B cell (primary cell): ENCODE measurements at places on chromosomes 1 and 21.

GRCh38 chr21:36350282-36350910 lies 30.4 kb downstream of the MORC3 start:
- no peak for DNase-seq

GRCh38 chr1:170978371-170978910 lies 43.1 kb downstream of the MROH9 start:
- no peak for DNase-seq

DNA sequence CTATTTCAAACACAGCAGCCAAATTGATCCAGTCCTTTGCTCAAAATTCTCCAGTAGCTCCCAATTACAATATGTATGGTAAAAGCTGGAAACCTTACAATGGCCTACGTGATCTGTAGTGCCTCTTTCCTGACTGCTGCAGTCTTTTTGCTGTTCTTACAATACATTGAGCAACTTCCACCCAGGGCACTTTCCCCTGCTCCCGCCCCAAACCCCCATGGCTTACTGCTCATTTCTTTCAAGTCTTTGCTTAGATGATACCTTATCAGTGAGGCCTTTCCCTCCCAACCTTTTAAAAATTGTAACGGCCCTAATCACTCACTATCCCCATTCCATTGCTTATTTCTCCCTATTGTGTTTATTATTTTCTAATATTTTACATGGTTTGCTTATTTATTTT lies 43.9 kb upstream of the APOBEC4 start:
- no peak for DNase-seq

DNA sequence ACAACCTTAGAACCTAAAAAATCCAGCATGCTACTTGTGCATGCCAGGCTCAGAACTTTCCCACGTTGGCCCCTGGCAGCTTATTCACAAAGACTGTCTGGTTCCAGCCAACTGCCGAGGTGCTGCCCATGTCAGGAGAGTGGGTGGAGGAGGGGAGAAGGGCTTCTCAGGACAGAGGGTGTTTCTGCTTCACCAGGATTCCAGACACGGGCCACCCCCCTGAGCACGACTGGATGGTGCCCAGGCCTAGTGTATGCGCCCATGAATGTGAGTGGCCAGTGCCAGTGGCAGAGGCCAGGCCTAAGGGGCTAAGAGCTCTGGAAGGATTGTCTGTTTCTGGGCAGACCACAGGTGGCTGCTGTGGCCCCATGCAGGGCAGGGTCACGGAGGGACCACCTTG lies 148.2 kb upstream of the COL6A1 start:
- no peak for DNase-seq

DNA sequence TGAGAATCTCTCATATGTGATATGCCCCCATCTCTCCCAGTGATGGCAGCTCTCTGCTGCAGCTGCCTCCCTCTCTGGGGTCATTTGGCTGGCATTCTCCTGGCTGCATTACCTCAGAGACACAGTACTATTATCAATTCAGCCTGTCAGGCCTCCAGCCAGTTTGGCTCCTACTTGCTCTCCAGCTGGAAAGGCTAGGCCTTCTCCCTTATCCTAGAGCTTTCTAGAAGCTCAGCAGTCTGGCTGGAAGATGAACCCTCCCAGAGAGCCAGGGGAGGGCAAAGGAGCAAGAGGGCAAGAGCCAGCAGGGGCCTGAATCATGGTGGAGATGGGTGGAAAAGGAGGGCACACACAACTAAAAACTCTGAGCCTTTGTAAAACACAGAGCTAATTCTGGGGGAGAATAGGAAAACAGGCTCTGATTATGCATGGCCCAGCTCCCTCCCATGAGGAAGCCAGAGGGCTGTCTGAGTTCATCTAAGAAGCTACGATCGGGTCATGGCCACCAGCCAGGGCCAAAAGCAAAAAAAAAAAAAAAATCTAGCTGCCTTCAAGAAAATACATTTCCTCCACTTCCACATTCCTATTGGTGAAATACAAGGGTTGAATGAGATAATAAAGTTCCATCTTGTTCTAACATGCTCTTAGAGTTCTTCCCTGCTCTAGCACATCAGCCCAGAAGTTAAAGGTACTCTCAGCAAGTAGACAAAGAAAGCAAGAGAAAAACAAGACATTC lies 8.8 kb downstream of the LAMB3 start:
- DNase-seq = no peak

- DNase-seq = no peak
Measured at GRCh38 chr1:68307378-68307787, 75.1 kb upstream of the WLS start.
